Stimulated activated CD8-positive, alpha-beta memory T cell treated with anti-CD3 and anti-CD28 coated beads, Interleukin-2, amount 100 ng/mL, for 1 hour (primary cell): ENCODE measurements at places on chromosomes 4 and X.

GRCh38 chr4:71752383-71753042 lies 31.4 kb downstream of the GC start:
- DNase-seq = no peak

DNA sequence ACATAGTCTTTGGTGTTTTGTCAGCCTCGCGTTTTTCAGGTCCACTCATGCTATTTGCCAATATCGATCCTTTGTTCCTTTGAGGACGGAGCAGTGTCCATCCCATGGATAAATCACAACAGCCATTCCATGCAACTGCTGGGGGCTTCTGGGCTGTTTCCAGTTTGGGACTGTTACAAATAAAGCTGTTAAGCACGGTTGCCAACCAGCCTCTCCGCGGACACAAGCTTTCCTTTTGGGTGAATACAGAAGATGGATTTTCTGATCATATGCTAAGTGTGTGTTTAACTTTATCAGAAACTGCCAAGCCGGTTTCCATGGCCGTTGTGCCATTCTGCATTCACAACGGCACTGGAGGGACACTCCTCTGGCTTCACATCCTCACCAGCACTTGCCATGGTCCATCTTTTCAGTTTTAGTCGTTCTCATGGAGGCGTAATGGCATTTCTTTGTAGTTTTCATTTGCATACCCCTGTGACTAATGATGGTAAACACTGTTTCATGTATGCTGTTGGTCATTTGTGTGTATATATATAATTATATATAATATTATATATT lies 67.8 kb downstream of the ABLIM2 start:
- no peak for DNase-seq

DNA sequence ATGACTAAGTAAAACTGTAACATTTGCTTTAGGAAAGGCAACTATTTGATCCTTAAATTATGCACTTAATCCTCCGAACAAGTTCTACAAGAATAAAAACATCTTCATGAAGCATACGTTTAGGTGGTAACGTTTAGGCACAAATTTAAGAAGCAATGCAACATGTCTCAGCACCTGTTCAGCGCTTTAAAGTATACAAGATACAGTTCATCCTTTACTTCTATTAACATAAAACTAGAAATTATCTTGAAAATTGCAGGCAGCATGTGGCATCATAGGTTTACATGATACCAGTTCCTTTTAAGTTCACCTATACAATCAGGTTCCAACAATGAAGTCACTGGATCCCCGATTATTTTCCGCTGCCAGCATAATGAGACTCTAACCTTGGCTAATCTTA lies 1.5 kb downstream of the PLA2G12A start:
- DNase-seq = no peak

- DNase-seq = no peak
These were observed 124.8 kb downstream of the LRBA start for GRCh38 chr4:150890246-150890645.

DNA sequence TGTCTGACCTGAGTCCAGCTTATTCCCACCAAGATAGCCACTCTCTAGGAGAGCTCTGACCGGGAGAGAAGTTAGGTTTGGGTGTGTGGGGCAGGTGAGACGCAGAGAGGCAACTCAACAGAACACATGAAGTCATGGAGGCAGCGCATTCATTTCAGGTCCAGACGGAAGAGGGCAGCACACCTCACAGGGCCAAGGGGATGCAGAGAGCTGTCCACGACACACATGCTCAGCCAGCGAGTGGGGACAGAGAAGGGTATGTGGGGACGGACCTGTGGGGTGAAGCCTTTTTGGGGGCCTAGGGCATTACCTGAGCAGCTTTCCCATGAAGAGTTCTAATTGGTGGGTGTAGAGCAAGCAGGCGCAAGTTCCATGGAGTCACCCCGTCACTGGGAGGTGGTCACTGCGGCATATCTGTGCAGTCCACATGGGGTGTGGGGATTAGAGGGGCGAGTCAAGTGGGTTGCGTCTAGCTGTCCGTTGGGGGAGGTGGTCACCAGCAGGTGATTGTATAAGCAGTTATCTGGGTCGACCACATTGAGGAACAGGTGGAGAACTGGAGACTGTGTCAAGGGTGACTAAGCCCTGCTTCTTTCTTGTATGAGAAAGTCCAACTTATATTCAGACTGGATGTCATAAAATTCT lies 24.3 kb upstream of the UXT start:
- DNase-seq = no peak
